Pancreas (tissue), 10 donors: ENCODE measurements at places on chromosomes 6 and 20. TPM values are rescaled to one million over a fixed set of nuclear protein-coding genes. Genes with fewer than 3 reads are reported as not detected.

The SGK2 gene
- total RNA-seq, result 13.8 TPM

The LRRC1 gene
- total RNA-seq, result 11.6 TPM

GRCh38 chr6:36243562-36244212, 26.2 kb upstream of the PNPLA1 start:
- H3K36me3 ChIP-seq, result no peaks in the 10 kb centered on the region
- H3K27ac ChIP-seq, result no peak overlapping the region
- no peaks in the 10 kb centered on the region for H3K27me3 ChIP-seq

DNA sequence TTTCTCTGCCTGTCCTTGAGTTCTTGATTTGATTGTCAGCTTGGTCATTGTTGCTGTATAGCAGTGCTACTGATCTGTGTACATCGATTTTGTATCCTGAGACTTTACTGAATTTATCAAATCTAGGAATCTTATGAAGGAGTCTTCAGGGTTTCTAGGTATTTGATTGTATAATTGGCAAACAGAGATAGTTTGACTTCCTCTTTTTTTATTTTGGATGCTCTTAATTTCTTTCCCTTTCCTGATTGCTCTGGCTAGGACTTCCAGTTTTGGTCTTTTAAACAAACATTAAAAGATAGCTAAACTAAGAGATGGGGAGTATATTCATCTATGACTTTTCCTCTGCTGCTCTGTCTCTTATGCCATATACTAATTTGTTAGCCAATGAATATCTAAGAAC, 62.4 kb downstream of the NCOA7 start:
- no peak overlapping the region for H3K4me3 ChIP-seq
- no peak overlapping the region for H3K27ac ChIP-seq
- no peaks in the 10 kb centered on the region for H3K36me3 ChIP-seq
- no peak for DNase-seq
- no peaks in the 10 kb centered on the region for H3K27me3 ChIP-seq

DNA sequence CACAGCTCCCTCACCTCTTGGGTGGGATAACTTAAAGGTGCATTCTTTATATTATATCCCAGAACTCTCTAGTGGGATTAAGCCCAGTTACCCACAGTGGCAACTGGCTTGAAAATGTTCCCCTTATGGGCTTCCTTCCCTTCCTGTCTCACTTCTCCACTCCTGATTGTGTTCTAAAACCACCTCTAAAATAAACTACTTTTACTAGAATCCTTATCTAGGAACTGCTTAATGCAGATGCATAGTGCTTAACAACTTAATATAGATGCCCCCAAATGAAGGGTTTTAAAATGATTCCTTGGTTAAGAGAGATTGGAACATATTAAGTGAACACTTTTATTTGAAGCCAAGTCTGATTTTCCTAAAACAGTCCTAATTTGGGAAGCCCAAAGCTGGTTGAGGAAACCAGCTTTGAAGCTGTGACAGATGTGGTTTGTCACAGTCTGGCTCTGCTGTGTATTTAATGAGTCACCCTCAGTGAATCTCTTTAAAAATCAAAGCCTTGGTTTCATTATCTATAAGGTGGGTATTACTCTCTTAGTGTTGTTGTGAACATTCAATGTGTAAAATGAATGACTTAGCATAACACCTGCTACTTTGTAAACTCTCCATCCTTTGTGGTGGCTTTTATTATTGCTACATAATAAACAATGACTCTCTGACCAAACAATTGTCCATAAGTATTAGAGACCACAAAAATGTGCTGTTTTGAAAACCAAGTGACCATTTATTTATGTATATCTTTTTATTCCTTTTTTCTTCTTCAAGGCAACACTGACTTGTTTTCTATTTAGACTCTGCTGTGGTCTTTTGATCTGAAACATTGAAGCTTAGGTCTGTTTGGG, 24.4 kb downstream of the PLCB1 start:
- H3K36me3 ChIP-seq, result no peaks in the 10 kb centered on the region
- H3K4me1 ChIP-seq, result peaks cover 36% of the 10 kb centered on the region
- H3K27ac ChIP-seq, result no peak overlapping the region
- H3K4me3 ChIP-seq, result no peak overlapping the region
